ENCODE measurements at places on chromosomes 3 and 15. TPM values are rescaled to one million over a fixed set of nuclear protein-coding genes. Genes with fewer than 3 reads are reported as not detected.

- DNase-seq: no peak
These were observed 1.5 kb upstream of the FBXO22 start for GRCh38 chr15:75902129-75902557.

- DNase-seq: no peak
These were observed 149.5 kb downstream of the ITPR1 start for GRCh38 chr3:4642611-4643010.

- peak; percentile 72 for DNase-seq
These were observed 8.9 kb upstream of the MAP3K13 start for GRCh38 chr3:185353823-185354614.

GRCh38 chr15:68819495-68820294 is 1.0 kb downstream of the ANP32A start:
- peak; percentile 74 for DNase-seq

GRCh38 chr3:179449636-179450035 is 1.6 kb downstream of the GNB4 start:
- DNase-seq: no peak

- no peak for DNase-seq
These were observed 114.3 kb downstream of the NSUN3 start for GRCh38 chr3:94176988-94177745.

GRCh38 chr3:106629215-106629832 is 747.9 kb upstream of the CCDC54 start:
- peak; percentile 21 for DNase-seq

DNA sequence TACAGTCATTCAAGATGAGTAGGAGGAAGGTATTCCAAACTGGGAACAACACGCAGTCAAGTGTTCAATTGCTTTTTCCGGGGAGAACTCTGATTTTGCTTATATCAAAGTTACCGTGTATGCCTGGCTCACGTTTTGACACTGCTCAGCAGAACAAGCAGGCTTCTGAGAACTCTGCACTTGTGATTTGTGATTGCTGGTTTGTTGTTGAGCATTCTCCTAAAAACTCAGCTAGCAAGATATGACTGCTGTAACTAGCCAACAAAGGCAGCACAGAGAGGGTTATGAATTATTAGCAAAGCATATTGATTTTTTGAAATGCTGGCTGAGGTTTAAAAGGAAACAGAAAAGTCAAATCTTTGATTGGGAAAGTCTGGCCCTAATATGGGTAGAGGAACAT is 151.7 kb downstream of the ZPLD1 start:
- no peak for DNase-seq

- no peak for DNase-seq
These were observed 81.5 kb upstream of the UBP1 start for GRCh38 chr3:33521736-33522135.

- peak; percentile 18 for DNase-seq
These were observed 18.1 kb downstream of the MOBP start for GRCh38 chr3:39485547-39485946.

GRCh38 chr3:105828703-105829102 is 40.1 kb downstream of the CBLB start:
- DNase-seq: no peak

DNA sequence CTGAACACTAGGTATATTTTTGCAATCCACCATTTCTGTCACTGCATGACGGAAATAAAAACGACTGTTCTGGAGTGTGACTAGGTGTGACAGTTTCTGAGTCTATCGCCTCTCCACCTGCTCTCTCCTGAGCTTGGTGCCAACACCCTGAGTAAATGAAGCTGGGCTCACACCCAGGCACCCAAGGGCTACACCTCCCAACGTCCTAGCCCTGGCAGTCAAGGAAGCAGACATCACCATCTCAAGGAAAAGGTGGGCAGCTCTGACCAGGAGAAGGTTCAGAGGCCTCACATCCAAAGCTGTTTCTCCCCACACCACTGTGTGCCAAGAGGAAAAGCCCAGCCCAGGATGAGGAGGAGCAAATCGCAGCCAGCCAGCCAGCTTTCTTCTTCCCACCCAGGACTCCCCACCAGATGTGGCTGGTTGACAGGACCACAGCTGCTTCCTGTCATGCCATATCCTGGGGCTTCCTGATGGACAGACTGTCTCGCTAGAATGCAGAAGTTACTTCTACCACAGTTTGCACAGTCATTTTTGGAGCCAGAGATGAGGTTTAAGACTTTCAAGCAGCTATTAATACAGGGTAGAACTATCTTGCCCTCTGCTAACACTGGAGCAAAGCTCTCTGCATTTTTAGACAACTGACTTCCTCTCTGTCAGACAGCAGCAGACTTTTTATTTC is 3.3 kb downstream of the SCAMP2 start:
- DNase-seq: peak; percentile 61

GRCh38 chr15:71747128-71748083 is 62.9 kb upstream of the NR2E3 start:
- peak; percentile 87 for DNase-seq

- DNase-seq: no peak
These were observed 466.4 kb upstream of the IL12A start for GRCh38 chr3:159522276-159522675.

DNA sequence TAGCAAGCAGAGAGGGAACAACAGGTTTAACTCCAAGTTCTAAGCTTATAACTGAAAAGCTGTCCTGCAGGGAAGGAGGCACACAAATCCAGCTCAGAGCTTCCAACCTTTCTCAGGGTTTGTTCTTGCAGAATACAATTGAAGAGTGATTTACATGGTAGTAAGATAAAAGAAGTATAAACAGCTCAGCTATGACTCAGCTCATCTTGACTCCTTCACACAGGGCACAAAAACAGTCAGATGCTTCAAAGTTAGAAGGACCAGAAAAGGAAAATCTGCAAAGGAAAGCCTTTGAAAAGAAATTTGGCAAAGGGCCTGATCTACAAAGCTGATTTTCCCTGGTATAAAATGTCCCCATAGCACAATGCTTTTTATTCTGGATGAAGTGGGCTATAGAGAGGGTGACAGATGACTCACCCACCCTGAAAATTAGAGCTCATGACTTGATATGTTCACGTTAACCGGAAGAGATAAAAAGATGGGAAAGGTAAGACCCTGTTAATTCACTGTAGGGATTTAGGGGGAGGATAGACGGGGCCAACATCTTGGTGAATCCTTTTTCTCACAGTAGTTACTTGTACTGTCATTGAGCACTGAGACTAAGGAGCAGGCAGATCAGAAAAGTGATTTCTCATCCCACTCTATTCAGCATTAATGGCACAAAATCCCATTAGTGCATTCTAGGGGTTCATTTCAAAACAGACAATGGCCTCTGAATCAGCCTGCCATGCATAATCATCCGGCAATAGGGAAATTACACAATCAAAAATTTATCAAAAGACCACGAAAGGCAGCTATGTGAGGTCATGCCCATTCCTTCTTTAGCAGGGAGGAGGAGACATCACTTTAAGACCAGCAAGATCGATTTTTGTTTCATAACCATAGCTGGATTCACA is 143.5 kb downstream of the GAP43 start:
- peak; percentile 45 for DNase-seq

DNA sequence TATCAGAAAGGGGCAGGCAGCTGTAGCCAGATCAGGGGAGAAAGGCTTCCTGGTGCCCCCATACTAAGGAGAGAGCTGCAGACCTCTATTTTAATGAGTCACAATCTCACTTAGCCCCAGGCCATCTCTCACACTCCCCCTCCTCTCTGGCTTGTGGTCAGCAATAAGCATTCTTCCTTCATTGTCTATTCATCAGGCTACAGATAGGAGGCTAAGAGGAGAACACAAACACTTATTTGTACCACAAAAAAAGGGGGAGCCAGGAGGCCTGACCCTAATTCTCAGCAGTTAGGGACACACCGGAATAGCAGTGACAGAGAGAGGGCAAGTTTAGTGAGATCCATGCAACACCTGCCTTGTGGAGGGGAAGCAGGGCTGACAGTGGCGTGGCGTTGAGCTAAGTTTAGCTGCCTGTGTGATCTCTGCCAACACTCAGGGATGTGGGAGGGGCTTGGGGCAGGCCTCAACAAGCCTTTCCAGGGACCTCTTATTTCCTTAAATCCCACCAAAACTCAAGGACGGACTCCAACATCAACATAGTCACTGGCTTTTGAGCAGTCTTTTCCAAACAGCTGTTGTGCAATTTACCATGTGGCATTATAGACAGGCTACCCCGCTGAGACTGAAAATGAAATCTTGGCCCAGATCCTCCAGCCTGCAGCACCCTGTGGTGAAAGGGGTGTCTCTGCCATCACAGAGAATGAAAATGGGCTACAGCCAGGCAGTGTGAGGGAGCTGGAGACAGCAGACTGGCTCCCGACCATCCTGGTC is 191.9 kb upstream of the TSC22D2 start:
- peak; percentile 88 for DNase-seq

DNA sequence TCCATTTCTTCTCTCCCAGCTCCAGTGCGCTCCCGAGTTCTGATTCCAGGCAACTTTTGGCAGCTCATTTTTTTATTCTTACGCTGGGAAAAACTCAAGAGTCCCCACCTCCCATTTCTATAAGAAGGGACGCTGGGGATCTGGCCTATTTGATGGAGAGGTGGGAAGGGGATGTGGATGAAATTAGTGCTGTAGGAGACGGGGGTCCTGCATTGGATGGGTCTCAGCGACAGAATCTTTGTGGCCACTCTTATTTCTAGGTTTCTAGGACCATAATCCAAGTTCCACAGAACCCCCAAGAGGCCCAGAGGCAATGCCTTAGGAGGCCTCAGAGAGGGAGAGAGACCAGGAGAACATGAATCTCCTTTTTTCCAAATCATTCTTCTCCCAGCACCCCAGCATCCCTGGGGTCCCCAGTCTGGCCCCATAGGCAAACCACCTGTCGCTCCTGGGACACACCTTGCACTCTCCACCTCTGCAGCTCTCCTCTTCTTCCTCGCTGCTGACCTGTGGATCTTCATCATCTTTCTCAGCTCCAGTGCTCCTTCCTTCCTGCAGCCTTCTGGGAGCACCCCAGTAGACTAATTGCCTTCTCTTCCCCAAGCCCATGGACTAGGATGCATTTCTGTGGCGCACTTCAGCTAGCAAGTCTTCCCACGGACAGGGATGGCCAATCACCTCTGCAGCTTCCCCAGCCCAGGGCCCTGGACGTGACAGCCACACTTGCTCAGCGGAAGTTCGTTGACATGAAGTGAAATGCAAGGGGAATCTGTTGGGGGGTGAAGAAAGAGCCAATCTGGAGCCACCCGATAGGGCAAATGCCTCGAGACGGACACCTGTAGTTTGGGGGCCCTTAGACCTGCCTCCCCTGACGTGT is 100.1 kb upstream of the ALDH1A3 start:
- DNase-seq: no peak

GRCh38 chr3:87025661-87026645 is 35.0 kb upstream of the VGLL3 start:
- DNase-seq: no peak

DNA sequence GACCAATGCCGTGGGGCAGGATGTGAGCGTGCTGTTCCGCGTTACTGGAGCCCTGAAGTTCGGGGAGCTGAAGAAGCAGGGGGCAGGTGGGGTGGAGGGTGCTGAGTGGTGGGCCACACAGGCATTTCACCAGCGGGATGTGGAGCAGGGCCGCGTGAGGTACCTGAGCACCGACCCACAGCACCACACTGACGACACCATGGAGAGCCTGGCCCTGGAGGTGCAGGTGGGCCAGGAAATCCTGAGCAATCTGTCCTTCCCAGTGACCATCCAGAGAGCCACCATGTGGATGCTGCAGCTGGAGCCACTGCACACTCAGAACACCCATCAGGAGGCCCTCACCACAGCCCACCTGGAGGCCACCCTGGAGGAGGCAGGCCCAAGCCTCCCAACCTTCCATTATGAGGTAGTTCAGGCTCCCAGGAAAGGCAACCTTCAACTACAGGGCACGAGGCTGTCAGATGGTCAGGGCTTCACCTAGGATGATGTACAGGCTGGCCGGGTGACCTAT is 179.6 kb downstream of the TBC1D2B start:
- DNase-seq: no peak

GRCh38 chr3:192892981-192893700 is 24.5 kb downstream of the MB21D2 start:
- peak; percentile 97 for DNase-seq

DNA sequence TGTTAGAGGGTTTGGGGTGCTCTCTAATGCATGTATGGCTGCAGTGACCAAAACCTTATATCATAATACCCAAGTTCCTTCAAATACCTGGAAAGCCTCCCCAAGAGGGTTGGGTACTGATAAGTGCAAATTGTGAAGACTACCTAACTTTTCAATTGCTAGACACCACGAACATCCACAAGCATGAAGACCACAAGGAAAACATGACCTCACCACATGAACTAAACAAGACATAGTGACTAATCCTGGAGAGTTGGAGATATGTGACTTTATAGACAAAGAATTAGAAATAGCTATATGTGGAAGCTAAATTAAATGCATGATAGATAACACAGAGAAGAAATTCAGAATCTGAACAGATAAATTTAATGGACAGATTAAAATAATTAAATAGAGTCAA is 23.9 kb upstream of the AADACL2 start:
- no peak for DNase-seq

- DNase-seq: no peak
These were observed 3.5 kb downstream of the TF start for GRCh38 chr3:133749427-133750258.

DNA sequence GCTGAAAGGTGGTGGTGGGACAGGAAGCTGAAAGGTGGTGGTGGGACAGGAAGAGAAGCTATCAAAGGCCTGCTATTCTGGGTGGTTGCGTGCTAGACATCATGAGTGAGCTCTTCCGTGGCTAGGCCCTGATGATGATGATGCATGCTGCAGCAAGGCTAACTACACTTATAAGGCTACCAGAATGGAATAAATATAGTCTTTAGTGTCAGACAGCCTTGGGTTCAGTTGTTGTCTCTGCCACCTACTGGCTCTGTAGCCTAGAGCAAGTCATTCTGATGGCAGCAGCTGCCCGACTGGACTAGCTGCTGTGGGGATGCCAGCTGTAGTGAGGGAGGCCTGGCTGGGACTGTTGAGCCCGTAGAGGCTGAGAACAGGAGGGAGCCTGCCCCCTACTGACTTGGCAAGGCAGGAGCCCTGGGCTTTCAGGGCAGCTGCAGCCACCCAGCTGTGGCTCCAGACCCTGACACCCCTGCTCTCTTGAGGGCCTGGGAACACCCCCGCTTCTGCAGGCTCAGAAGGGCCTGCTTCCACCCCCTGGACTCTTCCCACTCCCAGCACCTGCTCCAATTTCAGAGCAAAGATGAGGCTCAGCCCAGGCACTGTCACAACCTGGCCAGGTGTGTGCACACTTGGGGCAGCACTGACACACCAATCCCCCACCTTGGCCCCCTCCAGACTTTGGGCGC is 21.4 kb upstream of the ZBED2 start:
- DNase-seq: peak; percentile 45

SLCO3A1 gene
- total RNA-seq: 1.7 TPM

PPCDC gene
- total RNA-seq: 32.4 TPM

UBXN7 gene
- total RNA-seq: 12.3 TPM

RGMA gene
- total RNA-seq: not detected

SLC27A2 gene
- 0.39 TPM for total RNA-seq

OXTR gene
- 6.4 TPM for total RNA-seq

SUSD5 gene
- total RNA-seq: 4.6 TPM

BBX gene
- 54.9 TPM for total RNA-seq

NLGN1 gene
- 0.39 TPM for total RNA-seq

MKRN3 gene
- 3.5 TPM for total RNA-seq

FGF7 gene
- total RNA-seq: 3.2 TPM

AADACL2 gene
- total RNA-seq: not detected

CPLX3 gene
- not detected for total RNA-seq

CACNA2D3 gene
- total RNA-seq: 11.2 TPM

FAM107A gene
- total RNA-seq: not detected

STRA6 gene
- 114 TPM for total RNA-seq

C3orf52 gene
- total RNA-seq: 7.4 TPM

Measured in RPMI7951 (cell line).